Stimulated activated CD4-positive, alpha-beta T cell treated with anti-CD3 and anti-CD28 coated beads, Interleukin-4, amount 100 ng/mL, for 24 hours (primary cell): ENCODE measurements at places on chromosomes 4 and X.
A peak's percentile ranks its signal among the peaks of the same experiment; 100 is the strongest.

- DNase-seq = no peak
Observed at GRCh38 chr4:186039697-186040096, 29.3 kb upstream of the TLR3 start.

DNA sequence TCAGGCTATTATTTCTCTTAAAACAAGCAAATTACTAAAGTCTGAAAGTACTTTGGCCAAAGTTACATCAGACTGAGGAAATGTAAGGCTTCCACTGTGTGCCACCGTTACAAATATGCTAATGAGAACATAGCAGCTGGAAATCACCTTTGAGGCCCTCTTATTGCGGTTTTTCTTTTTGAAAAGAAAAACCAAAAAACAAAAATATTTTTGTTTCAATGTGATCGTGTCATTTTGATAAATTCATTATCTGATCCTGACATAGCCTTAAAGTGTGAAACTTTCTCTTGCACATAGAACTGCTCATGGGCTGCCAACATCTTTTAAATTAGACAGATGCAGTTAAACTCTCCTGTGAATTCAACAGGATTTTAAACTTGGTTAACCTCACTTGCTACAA is 2.8 kb upstream of the TIFA start:
- peak; percentile 44 for DNase-seq

GRCh38 chr4:108030332-108030731 is 40.6 kb downstream of the HADH start:
- DNase-seq = peak; percentile 79

GRCh38 chrX:149512225-149512885 is 7.2 kb upstream of the IDS start:
- peak; percentile 61 for DNase-seq

DNA sequence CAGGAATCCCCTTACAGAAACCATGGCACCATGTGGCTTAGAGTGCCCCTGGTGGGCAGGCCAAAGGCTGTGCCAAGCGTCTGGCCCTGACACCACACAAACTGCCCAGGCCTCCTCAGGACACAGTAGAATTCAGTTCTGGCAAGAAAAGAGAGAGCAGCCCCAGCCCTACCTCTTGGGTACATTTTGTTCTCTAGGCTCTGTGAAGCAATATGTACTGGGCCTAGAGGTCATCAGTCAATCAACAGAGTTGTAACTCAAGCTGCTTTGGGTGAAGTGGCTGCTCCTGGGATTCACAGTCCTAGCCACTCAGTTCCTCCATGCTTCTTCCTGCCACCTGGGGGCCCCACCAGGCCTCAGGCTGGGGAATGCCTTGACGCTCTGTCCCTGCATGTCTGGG is 158.1 kb upstream of the MAMLD1 start:
- no peak for DNase-seq

GRCh38 chr4:68810919-68811318 is 4.9 kb upstream of the UGT2B10 start:
- DNase-seq = no peak

DNA sequence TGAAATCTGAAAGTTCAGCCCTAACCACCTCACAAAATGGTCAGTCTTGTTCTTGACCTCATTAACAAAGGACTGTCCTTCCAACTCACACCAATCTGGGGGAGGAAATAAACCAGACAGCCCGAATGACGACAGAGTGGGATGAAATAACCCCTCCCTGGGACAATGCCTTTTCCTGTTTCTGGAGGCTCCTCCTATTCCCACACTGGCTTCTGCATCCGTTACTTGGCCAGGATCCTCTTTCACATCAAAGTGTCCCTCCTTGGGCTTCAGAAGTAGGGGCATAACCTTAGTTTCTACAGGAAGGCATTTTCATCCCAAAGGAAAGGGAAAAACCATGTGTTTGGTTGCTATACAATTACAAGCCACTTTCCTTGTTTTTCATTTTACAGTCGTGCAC is 59.8 kb upstream of the RPL34 start:
- DNase-seq = no peak

- DNase-seq = peak; percentile 60
Observed at GRCh38 chrX:39309721-39310152, 508.5 kb downstream of the MID1IP1 start.

DNA sequence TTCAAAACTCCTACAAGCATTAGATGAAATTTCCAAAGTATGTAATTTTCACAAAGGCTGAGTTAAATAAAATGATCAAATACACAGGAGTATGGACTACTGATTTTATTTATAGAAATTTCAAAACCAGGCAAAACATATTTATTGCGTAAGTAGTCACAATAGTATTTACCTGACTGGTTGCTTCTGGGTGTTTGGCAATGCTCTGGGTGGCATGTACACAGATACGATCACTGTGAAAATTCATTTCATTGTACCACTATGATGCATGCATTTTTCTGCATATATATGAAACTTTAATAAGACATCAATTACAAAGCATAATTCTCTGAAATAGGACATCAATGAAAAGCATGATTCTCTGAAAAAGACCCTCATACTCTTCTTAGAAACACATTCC is 384.2 kb downstream of the TLL1 start:
- DNase-seq = no peak

DNA sequence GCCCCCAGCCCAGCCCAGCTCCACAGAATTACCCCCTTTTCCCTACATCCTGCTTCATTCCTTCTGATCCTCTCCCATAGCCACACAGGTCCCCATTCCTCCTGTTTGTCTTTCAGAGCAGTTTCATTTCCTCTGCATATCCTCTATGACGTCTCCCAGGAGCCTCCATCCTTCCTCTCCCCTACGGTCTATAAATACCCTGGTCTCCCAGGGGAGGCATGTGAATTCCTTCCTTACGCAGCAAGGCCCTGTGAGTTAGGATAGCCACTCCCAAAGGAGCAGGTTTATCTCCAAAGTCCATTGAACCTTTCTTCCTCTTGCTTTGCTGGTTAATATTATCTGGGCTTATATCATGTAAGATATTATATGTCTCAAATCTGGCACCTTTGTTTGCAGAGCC is 8.4 kb upstream of the APLN start:
- no peak for DNase-seq

- no peak for DNase-seq
Observed at GRCh38 chr4:129384974-129385373, 289.0 kb downstream of the C4orf33 start.

- DNase-seq = no peak
Observed at GRCh38 chr4:83267830-83268475, 16.6 kb downstream of the COQ2 start.

DNA sequence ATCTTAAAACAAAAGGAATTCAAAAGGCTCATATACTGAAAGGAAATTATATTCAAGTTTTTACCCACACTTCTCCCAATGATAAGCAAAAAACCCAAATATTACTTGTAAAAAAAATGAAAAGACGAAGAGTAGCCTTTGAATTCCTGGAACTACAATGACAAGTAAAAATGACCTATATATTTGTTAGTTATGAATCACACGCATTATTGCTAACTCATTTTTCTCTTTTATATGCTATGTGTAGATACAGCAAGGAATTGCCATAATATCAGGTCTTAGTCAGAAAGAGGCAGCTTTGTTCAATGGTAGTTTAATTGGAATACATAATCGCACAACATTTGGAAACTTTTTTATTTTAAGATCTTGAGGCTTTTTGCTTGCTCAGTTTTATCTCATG is 22.7 kb upstream of the ASB5 start:
- no peak for DNase-seq

- no peak for DNase-seq
Observed at GRCh38 chrX:24055043-24055356, 244 bp downstream of the EIF2S3 start.

DNA sequence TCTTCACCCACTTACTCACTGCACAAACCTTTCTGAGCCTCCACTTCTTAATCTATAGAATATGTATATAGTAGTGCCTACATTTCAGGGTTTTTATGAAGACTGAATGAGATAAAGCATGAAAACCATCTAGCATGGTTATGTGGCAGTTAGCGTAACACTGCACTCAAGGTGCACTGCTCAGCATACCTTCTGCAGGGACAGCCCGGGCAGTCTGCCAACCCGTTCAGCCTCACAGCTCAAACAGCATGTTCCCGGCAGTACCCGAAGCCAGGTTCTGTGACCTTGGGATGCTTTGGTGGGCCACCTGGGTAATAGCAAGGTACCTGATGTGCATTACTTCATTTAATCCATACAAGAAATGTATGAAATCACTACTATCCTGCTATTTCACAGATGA is 81.4 kb downstream of the DOCK11 start:
- no peak for DNase-seq

- no peak for DNase-seq
Observed at GRCh38 chr4:113339430-113339813, 290.0 kb downstream of the ANK2 start.

DNA sequence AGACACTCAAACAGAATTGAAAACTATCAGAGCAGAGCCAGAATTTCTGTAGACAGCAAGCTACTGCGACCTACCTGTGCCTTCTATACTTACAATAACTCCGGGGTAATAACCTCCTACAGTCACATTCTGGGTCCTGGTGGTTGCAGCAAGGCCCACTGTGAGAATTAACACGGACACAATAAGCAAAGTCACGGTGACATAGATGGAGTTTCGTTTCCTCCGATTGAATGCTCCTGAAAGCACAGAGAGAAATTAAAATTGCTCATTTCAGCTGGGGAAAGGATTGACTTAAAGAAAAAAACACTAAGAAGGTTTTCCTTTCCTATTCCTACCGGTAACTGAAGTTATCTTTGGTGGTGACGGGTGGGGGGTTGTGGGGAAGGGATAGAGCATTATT is 7.0 kb downstream of the TMEM255A start:
- DNase-seq = no peak

DNA sequence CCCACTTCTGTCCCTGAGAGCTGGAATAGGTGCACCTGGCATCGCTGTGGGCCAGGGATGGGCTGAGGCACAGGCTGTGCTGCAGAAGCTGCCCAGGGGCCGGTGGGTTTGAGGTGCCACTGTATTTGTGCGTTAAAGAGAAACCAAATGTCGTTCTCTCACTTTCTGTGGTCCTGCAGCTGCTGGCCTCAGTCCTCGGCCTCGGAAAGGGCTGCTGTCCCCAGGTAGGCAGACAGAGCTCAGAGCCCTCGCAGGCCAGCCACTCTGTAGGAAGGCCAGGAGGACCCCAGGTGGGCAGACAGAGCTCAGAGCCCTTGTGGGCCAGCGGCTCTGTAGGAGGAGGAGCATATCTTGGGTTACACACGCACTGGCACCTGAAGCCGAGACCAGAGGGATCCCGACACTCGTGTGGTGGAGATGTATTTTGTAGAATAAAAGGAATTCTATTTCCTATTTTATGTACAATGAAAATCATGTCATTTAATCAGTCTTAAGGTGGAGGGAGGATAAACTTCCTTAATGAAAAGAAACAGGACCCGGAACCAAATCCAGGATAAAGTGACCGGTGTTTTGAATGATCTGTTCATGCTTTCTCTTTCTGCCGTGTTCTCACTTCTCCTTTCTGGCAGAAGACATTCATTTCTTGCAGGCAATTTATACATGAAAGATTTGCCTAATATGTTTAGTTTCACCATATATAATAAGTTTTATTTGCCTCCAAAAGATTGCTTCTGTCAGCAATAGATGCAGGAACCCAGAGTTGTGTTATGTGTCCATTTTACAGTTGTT is 54.4 kb upstream of the HGFAC start:
- DNase-seq = no peak

DNA sequence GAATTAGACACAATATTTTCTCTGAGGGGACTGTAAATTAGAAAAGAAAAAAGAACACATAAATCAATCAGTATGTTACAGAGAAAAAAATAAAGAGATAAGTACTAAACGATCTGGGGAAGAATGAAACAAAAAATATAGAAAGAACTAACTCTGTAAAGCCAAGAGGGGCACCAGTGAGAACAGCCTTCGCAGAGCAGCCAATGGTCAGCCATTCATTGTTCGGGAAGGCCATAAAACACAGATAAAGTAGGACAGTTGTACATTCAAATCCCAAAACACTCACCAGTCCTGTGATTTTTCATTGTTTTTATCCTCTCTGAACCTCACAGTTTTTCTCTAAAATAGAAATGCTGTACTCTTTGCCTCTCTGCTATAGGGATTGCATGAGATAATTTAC is 127.9 kb downstream of the NEK1 start:
- DNase-seq = no peak

DNA sequence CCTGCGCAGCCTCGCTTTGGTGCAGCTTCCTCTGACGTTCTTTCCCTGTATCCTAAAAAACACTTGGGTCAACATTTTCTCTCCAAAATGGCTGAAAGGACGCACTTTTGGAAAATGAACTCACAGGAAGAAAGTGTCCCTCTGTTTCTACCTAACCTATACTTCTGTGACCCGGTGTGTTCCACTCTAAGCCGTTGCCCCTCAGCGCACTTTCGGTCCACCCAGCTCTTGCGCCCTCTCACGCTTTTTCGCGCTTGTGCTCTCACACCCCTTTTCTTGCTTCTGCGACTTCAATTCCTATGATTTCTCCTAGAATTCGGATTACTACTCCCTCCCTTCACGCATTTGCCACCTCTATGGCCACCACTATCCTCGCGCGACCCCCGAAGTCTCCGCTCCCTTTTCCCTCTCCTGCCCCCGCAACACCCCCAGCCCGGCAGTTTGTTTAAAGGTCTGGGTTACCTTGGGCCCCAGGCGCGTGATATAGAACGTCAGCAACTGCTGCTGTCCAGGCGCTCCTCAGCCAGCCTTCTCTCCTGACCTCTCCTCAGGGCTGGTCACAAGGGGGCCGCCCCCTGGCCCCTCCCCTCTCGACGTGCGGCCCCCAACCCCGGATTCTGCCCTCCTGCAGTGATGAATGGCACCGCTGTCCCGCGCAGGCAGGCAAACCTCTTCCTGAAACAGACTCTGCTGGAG is at the start of gene USP51:
Gene USP51 (minus strand): TSS at position 535 of the 696 bp plus-strand sequence. CDS start 909 bp downstream, outside the sequence.
- no peak for DNase-seq

GRCh38 chrX:73940893-73941470 is 363.0 kb upstream of the ZCCHC13 start:
- no peak for DNase-seq

GRCh38 chr4:151227731-151228130 is 49.2 kb upstream of the PRSS48 start:
- no peak for DNase-seq

DNA sequence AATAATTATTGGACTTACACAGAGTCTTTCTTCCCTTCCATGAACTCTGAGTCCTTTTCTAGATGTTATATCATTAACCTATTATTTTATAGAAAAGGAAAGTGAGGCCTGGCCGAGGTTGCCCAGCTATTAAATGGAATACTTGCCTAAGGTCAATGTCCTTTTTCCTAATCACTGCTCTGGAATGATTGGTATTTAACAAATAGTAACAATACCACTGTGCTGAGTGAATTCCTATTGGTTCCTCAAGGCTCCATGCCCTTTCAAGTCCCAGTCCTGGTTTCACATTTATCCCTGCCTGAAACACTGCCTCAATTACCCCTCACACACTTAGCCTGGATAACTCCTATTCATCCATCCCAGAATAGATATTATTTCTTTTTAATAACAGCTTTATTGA is 6.2 kb downstream of the TCEAL9 start:
- no peak for DNase-seq

DNA sequence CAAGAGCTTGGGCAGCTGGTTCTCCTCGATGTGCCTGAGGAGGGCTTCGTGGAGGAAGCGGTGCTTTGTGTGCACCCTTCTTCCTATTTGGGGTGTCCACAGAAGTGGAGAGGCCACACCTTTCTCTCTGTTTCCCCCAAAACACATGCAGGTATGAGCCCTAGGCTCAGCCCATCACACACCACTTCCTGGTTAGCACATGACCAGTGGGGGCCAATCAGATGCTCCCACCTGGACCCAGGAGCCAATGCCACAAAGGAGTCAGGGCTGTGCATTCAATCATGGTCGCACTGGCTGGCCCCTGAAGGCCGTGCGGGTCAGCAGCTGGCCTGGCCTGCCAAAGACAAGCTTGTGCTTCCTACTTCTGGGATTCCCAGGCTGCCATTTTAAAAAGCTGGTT is 51.4 kb downstream of the PPP2R2C start:
- no peak for DNase-seq

- no peak for DNase-seq
Observed at GRCh38 chr4:55323375-55323774, 22.7 kb upstream of the SRD5A3 start.
